ENCODE measurements at places on chromosomes 2 and 18. TPM values are rescaled to one million over a fixed set of nuclear protein-coding genes. Genes with fewer than 3 reads are reported as not detected.

DNA sequence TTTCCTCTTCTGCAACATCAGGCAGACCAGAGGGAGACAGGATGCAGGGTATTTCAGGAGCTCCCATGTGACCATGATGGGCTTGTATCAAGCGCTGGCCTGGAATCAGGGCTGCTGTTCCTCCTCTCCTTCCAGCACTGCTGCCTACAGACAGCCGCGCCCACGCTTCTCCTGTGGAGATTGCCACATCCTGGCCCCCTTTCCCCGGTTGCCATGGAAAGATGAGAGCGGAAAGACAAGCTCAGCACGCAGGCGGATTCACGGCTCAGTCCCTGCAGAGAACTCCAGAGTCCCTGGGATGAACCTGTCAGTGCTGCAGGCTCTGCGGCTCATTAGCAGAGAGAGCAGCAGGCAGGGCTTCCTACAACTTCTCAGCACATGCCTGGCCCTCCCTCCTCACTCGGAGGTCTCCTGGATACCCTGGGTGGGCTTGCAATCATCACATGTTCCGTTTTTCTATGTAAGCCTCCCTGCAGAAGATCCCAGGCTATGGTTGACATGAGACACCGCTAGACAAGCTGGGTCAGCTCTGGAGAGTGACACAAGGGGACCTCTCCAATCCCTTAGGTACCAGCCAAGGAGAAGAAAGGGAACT lies 497.8 kb upstream of the MYT1L start:
- peak; percentile 75 for DNase-seq

DNA sequence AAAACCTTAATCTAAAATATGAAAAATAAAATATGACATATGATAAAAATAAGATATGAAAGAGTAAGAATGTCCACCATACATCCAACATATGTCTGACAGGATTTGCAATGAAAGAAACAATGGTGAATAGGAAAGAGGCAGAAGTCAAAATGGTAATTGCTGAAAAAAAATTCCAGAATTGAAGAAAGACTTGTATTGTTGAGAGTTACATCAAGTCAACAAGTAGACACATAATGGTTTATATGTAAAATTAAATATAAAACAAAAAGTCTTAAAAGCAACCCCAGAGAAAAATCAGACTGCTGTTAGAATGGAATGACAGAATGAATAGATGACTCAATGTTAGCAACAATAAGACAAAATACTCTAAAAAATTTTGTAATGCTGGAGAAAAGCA lies 255.1 kb downstream of the DOK6 start:
- no peak for DNase-seq

DNA sequence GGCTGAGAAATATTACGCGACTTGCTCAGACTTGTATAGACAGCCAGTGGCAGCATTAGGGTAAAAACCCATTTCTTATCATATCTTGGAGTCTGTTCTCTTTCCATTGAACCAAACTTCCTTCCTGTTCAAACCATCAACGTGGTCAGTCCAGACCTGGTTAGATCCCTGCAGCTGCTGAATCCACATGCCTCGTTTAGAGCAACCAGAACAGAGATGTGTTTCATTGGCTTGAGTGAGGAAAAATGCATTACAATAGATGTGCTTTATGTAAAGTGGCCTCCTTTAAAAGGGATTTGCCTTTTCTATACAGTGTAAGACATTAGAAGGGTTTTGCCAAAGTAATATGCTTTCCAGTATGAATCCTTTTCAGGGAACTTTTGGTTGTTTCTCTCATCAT lies 232.4 kb downstream of the MEIS1 start:
- DNase-seq = no peak

GRCh38 chr2:205969584-205969983 lies 116.4 kb downstream of the INO80D start:
- no peak for DNase-seq

GRCh38 chr2:28507796-28508764 lies 12.2 kb downstream of the PLB1 start:
- no peak for DNase-seq

GRCh38 chr2:100655936-100656534 lies 93.2 kb downstream of the PDCL3 start:
- no peak for DNase-seq

DNA sequence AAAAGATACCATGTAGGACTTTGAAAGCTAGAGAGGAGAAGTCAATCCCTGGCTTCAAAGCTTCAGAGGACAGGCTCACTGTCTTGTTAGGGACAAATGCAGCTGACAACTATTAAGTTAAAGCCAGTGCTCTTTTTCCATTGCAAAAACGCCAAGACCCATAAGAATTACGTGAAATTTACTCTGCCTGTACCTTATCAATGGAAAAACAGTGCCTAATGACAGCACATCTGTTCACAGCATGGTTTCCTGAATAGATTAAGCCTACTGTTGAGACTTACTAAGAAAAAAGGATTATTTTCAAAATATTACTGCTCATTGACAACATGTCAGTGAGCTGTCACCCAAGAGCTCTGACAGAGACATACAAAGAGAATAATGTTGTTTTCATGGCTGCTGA lies 52.9 kb downstream of the ANKRD12 start:
- no peak for DNase-seq

GRCh38 chr2:181614874-181615638 lies 41.8 kb downstream of the CERKL start:
- no peak for DNase-seq

GRCh38 chr2:221133941-221134340 lies 438.2 kb downstream of the EPHA4 start:
- no peak for DNase-seq

ACVR1C gene
- 6.6 TPM for total RNA-seq

GAD1 gene
- total RNA-seq = not detected

ESPNL gene
- 0.74 TPM for total RNA-seq

AGXT gene
- total RNA-seq = not detected

ZNF396 gene
- total RNA-seq = 0.98 TPM
